ENCODE measurements at places on chromosomes 2 and 18.

- DNase-seq: no peak
Observed at GRCh38 chr2:113698892-113699447, 57.5 kb downstream of the SLC35F5 start.

DNA sequence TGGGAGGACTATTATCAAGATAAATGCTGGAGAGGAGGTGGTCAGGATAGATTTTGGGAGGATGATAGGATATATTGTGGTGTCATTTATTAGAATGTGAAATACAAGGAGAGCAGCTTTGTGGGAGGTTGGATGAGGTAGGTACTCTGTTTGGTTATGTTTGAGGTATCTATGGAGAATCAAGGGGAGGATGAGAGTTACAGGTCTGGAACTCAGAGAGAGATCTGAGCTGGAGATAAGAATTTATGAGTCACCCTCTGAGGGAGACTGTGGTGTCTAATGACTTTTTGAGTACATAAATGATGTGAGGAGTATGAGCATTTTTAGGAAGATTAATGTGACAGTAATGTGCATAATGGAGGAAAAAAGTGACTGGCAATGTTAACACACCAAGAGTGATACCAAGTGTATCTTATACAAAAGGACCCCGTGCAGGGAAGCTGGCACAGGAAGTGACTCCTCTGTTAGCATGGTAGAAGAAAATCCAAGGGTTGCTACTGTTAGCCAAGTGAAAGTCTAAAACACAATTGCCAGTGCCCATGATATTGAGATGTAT is 48.2 kb downstream of the CRIM1 start:
- no peak for DNase-seq

DNA sequence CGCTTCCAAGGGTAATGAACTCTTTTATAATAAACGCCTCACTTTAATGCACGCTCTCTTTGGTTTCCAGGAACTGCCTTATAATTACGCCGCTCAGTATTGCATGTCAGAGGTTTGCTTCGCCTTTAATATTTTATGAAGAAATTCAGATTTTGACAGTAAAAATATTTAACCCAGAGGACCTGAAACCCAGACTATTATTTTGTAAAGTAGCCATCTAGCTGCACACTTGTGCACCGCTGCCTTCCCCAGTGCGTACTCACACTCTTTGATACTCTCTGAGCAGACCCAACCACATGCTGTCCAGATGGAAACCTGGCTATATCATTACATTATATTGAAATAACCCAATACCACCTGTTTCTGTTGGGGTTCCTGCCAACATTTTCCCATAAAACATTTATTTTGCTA is 270.1 kb downstream of the C1D start:
- DNase-seq: no peak

DNA sequence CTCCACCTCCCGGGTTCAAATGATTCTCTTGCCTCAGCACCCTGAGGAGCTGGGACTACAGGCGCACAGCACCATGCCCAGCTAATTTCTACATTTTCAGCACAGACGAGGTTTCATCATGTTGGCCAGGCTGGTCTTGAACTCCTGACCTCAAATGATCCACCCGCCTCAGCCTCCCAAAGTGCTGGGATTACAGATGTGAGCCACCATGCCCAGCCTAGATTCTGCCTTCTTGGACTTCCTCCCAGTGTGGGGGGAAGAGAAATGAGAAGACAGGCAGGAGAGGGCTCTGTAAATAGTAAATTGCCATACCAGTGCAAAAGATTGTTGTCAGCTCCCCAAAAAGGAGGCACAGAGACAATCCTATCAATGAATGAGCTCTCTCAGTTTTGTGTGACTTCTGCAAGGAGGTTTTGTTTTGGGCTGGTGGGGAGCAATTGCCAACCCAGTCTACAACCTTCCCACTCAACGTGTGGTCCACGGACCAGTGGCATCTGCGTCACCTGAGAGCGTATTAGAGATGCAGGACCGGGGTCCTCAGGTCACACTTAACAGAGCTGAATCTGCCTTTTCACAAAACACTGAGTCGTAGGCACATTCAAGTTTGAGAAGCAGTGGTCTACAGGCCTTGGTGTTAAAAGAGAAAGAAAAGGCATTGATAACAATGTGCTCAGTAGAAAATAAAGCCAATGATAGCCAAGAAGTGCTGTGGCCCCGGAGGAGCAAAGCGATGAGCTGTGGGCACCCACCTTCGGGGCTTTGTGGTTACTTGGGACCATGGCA is 78.1 kb downstream of the MYCN start:
- DNase-seq: no peak

DNA sequence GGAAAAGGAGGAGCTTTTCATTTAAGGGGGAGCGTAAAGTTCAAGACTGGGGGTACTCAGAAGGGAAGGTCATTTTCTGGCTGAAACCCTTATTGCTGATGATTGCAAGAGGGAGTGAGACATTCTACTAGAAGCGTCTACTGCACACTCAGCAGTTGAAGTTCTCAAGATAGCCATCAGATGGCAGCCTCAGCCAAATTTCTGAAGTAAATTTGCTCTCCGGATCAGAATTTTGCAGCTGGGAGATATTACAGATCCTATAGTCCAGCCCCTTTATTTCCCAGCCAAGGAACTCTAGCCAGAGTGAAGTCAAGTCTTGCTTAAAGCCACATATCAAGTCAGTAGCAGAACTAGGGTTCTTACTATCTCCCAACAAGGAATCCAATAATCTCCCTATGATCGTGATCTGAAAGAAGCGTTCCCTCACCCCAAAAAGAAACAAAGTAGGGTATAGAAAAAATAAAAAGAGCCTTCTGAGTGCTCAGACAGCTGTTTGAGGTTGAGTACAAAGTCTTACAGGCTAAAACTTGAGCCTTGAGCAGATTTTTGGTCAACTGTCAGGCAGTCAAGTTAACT is 24.0 kb downstream of the RAX start:
- no peak for DNase-seq

GRCh38 chr18:48306838-48307237 is 102.3 kb downstream of the ZBTB7C start:
- DNase-seq: no peak

DNA sequence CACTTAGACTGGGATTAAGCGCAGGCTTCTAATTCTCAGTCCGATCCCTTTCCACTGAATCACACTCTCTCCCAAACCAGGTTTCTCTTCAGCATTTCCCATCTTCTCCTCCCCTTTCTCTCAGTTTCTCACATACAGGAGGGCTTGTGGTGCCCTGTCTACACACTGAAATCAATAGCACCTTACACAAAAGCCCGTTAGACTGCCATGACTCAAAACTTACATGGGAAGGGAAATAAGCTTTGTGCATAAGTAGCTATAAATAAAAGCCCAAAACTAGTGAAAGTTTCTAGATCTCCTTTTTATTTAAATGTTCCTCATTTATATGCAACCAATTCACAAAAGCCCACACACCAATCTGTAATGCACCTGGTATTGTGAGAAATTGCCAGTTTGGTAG is 318.4 kb downstream of the TXNL1 start:
- no peak for DNase-seq

DNA sequence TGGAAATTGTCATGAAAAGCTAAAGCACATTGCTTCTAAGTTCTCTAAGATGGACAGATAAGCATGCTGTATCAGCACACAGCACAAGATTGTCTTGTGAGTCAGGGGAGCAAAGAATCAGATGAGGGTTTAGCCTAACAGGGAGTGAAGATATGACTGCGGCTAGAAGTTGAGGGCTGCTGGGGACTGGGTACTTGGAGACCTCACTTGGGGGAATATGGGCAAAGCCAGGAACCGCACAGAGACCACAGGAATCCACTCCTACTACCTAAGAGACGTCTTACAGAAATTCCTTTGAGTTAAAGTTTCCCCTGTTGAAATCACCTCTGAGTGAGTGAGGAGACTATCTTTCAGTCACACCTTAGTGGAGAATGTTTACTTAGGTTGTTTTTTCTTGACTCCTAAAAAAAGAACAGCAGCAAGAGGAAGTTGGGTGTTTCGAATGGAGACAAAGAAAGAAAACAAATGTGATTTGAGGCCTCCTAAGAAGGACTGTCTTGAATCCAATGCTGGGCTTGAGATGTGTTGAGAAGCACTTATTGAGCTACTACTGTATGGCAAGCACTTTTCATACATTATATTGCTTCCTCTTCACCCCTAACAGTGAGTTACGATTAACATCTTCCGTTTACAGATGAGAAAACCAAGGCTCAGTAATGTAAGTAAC is 100.7 kb downstream of the ANKRD44 start:
- DNase-seq: no peak

- no peak for DNase-seq
Observed at GRCh38 chr2:177983183-177983788, 89.3 kb downstream of the PDE11A start.

GRCh38 chr18:53756610-53756972 is 467.9 kb downstream of the MBD2 start:
- DNase-seq: no peak

GRCh38 chr2:231452799-231453508 is 11.3 kb downstream of the NCL start:
- no peak for DNase-seq

- no peak for DNase-seq
Observed at GRCh38 chr2:98704499-98705332, 26.2 kb downstream of the MGAT4A start.

- DNase-seq: no peak
Observed at GRCh38 chr2:226794196-226794661, 5.4 kb downstream of the IRS1 start.

GRCh38 chr18:76449111-76449453 is 46.0 kb downstream of the ZNF516 start:
- no peak for DNase-seq

- no peak for DNase-seq
Observed at GRCh38 chr2:74332550-74333174, 10.6 kb downstream of the SLC4A5 start.

- DNase-seq: no peak
Observed at GRCh38 chr2:69624131-69624530, 19.4 kb downstream of the AAK1 start.

DNA sequence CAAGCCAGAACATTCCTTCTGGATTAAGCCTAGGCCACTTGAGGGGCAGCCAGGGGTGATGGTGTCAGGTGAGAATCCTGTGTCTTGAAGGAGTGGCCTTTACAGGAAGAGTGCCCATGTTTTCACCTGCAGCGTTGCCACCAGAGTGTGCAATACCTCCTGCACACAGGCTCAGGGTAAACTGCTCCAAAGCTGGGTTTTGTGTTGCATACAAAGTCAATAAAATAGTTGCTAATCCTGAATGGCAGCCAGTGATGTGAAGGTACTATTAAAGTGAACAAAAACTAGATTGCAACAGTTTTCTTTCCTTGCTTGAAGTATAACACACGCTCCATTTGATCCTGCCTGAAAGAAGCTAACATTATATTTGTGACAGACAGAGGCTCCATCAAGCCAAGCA is 64.4 kb upstream of the NRP2 start:
- no peak for DNase-seq

DNA sequence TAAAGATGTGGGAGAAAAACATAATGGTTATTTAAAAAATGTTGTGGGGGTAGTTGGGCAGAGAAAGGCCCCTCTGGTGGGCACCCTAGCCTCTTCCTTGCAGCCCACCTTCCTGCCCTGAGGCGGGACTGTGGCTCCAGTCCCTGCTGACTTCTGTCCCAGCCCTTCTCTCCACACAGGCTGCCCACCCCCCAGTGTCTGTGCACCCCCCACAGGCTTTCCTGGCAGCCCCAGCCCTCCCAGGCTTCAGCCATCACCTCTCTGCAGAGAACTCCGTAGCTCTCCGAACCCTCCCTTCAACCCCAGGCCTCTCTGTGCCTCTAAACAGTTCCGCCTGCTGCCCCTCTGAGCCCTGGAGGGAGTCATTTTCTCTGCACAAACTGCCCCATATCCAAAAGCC is 75.4 kb downstream of the DYSF start:
- no peak for DNase-seq

DNA sequence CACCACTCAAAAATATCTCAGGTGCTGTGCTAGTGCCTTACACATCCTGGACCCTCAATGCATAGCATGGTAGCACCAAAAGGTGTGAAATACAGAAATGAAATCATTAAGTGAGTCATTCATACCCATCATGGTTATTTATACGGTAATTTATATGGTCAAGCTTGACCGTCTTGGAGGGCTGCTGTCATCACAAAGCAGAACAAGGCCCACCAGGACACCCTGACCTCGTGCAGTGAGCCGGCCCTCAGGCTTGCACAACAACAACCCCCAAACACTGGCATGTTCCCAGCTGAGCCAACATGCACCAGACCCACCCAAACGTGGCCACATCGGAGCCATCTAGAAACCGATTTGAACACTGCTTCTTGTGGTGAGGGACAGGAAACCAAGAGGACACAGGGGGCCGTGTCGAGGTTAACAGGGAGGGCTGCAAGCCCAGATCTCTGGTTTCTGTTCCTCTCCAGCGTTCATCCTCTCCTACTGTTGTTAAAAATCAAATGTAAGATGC is 378.5 kb upstream of the ID2 start:
- no peak for DNase-seq

GRCh38 chr2:43537137-43537536 is 58.7 kb downstream of the THADA start:
- DNase-seq: no peak

- DNase-seq: no peak
Observed at GRCh38 chr18:76524477-76524876, 29.4 kb upstream of the ZNF516 start.

DNA sequence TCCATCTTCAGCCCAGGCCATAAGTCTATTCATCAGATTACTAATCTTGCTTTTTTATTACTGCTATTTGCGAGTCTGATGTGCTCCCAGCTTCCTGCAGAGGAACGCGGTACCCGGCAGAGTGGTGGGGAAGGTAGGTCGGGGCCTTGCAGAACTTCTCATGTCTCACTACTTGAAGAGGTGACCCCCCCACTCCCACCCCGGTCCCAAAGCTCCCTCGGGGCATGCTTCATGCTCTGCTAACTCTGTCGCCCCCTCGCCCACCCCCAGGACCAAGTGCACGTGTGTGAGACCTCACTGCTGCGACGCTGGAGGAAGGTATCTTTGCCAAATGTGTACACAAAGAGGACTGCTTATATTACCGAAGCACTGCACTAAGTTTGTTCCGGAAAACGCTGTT is 129.4 kb upstream of the RAB12 start:
- DNase-seq: no peak

DNA sequence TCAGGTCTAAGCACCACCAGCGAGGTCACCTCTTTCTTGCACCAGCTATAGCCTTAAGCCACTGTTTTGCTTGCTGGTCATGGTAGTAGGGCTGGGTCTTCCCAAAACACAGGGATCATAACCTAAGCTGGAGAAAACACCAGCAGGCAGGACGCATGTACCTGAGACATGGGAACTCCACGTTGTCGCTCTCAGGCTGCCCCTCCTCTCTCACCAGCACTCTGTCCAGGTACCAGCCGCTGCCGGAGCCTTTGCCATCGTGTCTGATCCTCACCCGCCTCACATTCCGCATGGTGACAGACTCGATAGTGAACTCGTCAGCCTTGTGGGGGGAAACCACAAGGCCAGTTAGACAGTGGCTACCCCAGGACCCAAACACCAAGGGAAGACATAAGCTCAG is 79.5 kb downstream of the LOXHD1 start:
- no peak for DNase-seq

DNA sequence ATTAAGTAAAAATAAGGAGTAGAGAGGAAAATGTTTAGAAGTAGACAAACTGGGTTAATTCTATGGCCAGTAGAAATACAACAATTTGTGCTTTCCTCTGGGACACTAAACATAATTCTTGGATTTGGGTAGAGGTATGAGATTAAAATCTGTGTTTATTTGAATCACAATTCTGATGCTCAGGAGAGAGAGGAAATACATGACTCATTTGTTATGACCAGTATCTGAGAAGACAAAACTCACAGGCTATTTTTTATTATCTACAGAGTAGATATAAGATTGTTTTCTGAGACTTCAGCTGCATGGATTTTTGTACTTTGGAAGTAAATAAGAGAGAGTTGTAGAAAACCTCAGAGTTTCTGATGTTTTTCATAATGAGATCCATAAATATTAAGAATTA is 315.7 kb upstream of the CWC22 start:
- DNase-seq: no peak

- DNase-seq: no peak
Observed at GRCh38 chr2:85886590-85886989, 2.2 kb downstream of the ST3GAL5 start.
